ENCODE measurements at places on chromosomes 6 and 20. TPM values are rescaled to one million over a fixed set of nuclear protein-coding genes. Genes with fewer than 3 reads are reported as not detected.

The DEK gene
- total RNA-seq: 81.3 TPM

The CALHM4 gene
- not detected for total RNA-seq

- no peak overlapping the region for H3K27ac ChIP-seq
- H3K27me3 ChIP-seq: no peaks in the 10 kb centered on the region
- no peak overlapping the region for H3K4me3 ChIP-seq
- DNase-seq: no peak
- H3K36me3 ChIP-seq: no peaks in the 10 kb centered on the region
- H3K4me1 ChIP-seq: no peaks in the 10 kb centered on the region
These were observed 360.6 kb upstream of the RUNX2 start for GRCh38 chr6:44967481-44967880.

GRCh38 chr6:34285448-34286164 lies 36.8 kb upstream of the SMIM29 start:
- no peaks in the 10 kb centered on the region for H3K27me3 ChIP-seq
- no peak overlapping the region for H3K27ac ChIP-seq
- DNase-seq: no peak
- no peaks in the 10 kb centered on the region for H3K36me3 ChIP-seq

GRCh38 chr6:131103296-131103695 lies 32.0 kb upstream of the AKAP7 start:
- H3K27ac ChIP-seq: peak overlapping the region; percentile 51
- H3K27me3 ChIP-seq: no peaks in the 10 kb centered on the region

GRCh38 chr6:31922942-31923341 lies 4.6 kb upstream of the C2 start:
- H3K4me3 ChIP-seq: no peak overlapping the region
- no peak overlapping the region for H3K27ac ChIP-seq
- H3K4me1 ChIP-seq: peaks cover 4% of the 10 kb centered on the region
- no peak for DNase-seq

DNA sequence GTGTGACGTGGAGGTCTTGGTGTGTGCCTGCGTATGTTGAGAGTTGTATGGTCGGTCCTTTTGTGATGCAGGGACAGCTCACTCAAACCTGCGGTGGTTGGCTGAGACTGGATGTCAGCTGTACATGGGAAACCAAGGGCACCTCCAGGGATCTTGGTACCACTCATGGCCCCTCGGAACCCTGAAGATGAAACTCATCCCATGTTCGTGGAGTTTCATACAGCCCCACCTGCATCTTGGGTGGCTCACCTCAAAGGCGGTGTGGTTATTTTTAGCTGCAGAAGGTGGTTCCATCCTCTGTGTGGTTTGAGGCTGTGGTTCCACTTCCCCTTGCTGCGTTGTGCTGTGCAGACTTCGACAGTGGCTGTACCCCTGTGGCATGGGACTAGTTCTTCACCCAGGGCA lies 52.6 kb upstream of the SLC22A1 start:
- H3K27ac ChIP-seq: no peak overlapping the region
- H3K4me3 ChIP-seq: no peak overlapping the region
- DNase-seq: no peak

DNA sequence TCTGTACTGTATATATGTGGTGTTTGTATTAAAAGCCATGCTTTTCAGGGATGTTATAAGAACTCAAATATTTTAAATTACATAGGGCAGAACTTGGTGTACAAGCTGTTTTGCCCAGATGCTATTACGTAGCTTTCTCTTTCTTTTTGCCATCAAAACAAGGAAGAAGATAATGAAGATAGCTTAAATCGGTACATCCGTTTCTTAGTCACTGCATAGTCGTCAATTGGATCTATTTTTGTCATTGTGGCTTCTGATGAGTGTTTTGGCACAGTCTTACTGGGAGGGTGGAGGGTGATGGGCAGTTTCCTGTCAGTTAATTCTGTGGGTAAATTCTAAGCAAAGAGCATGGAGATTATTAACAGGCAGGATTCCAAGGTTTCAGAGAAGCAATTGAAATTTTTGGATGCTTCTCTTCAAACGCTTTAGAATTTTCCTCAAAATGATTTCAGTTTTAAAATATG lies 649.1 kb upstream of the GJE1 start:
- H3K4me1 ChIP-seq: no peaks in the 10 kb centered on the region
- no peak for DNase-seq
- no peak overlapping the region for H3K27ac ChIP-seq
- H3K4me3 ChIP-seq: no peak overlapping the region

DNA sequence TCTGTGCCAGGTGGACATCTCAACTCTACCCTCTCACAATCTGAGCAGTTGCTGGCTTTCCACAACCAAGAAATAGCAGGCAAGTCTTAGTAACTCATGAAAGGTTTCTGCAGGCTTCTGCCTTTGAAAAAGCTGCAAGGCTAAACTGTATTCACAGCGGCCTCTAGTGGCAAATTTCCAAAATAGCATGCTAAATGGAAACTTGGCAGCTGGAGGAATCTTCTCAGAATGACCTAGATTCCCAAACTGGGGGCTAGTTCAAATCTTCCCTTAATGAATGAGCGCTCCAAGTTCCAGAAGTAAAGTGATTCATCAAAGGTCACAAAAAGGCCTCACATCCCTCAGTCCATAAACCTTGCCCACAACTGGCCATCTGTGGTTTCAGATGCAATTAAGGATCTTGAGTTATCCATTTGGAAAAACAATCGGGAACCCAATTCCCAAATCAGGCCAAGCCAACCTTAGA lies 11.9 kb upstream of the CPNE5 start:
- peak; percentile 85 for DNase-seq
- peaks cover 17% of the 10 kb centered on the region for H3K4me1 ChIP-seq
- no peaks in the 10 kb centered on the region for H3K36me3 ChIP-seq
- no peak overlapping the region for H3K4me3 ChIP-seq
- no peaks in the 10 kb centered on the region for H3K27me3 ChIP-seq

- no peak overlapping the region for H3K27ac ChIP-seq
- no peaks in the 10 kb centered on the region for H3K27me3 ChIP-seq
- H3K4me3 ChIP-seq: no peak overlapping the region
These were observed 5.1 kb upstream of the TCEA2 start for GRCh38 chr20:64057628-64058498.

DNA sequence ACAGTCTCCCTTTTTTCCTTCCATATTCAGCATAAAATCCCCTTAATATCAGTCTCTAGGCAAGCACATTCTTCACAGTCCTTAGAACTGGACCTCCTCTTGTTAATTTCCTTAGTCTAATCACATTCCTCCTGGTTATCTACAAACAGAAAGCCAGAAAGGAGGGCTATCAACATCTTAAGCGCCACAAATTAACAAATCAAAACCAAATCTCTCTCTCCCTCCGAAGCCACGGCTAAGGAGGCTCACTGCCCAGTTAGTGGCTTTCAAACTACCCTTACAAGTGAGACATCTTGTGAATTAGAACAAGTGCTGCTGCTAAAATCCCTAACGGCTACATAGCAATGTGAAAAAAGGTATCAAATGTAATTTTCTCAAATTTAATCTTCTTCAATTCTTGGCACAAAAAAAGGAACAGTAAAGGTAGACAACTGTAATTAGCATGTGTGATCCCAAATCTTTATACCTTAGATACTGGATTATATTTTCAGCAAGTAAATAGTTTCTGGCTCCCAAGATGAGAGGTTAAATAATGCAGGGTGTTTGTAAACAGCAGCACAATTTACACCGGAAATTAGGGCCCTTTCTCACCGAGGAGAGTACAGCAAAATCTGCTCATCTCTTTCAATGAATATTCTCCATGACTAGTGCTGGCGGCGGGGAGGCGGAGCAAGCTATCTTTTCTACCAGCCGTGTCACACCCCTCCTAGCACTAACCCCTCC lies 1.4 kb upstream of the TRIM39 start:
- H3K4me1 ChIP-seq: peaks cover 13% of the 10 kb centered on the region
- H3K27ac ChIP-seq: peak overlapping the region; percentile 98
- no peaks in the 10 kb centered on the region for H3K36me3 ChIP-seq

- H3K4me1 ChIP-seq: no peaks in the 10 kb centered on the region
- no peaks in the 10 kb centered on the region for H3K36me3 ChIP-seq
- no peaks in the 10 kb centered on the region for H3K27me3 ChIP-seq
- no peak for DNase-seq
These were observed 554.5 kb upstream of the AGPAT4 start for GRCh38 chr6:161828355-161828754.

GRCh38 chr6:46329568-46329967 lies 158.8 kb upstream of the ENPP5 start:
- H3K4me1 ChIP-seq: no peaks in the 10 kb centered on the region
- no peak overlapping the region for H3K27ac ChIP-seq
- no peaks in the 10 kb centered on the region for H3K27me3 ChIP-seq
- no peak for DNase-seq

GRCh38 chr20:8190043-8190880 lies 58.2 kb downstream of the PLCB1 start:
- DNase-seq: no peak
- no peaks in the 10 kb centered on the region for H3K36me3 ChIP-seq
- H3K4me3 ChIP-seq: no peak overlapping the region
- no peaks in the 10 kb centered on the region for H3K4me1 ChIP-seq
- H3K27ac ChIP-seq: no peak overlapping the region

Measured in hepatocyte (in vitro differentiated cells).